Activated T-cell treated with anti-CD3 and anti-CD28 coated beads, Interleukin-2, amount 50 U/mL, for 72 hours (primary cell): ENCODE measurements at places on chromosomes 12 and 14. TPM values are rescaled to one million over a fixed set of nuclear protein-coding genes. Genes with fewer than 3 reads are reported as not detected.

The NRXN3 gene
- not detected for total RNA-seq

The PLEKHG7 gene
- not detected for total RNA-seq

DNA sequence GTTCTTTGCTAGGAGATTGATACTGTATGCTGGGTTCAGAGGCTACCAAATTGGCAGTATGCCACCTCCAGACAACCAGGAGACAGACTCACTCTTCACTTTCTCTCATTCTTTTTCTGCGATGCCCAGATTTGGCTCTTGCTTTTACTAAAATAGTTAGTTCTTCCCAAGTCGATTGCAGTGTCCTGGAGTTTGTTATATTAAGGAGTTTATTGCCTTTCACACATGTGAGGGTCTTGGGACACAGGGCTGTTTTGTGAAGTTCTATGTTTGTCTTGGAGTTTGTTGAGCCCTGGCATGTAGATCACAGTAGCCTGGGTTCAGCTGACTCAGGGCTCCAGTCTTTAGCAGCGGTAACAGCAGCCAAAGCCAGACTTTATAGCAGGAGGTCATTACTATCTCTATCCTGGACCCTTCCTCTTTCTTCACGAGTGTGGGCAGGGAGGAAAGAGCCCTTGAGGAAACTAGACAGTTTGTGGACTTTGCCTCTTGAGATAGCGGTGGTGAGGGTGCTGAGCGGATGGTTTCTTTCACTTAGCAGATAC is 1.6 kb downstream of the MLEC start:
- H3K27me3 ChIP-seq = no peaks in the 10 kb centered on the region
- peak overlapping the region; percentile 100 for H3K4me3 ChIP-seq
- H3K4me1 ChIP-seq = peaks cover 65% of the 10 kb centered on the region

The FZD10 gene
- total RNA-seq = not detected

GRCh38 chr14:23435543-23436326 is at the start of gene MYH7:
Gene MYH7, minus strand, starts transcription at chr14:23435660. Its CDS starts 1,928 bp downstream, at chr14:23433732.
- DNase-seq = no peak
- peaks cover 11% of the 10 kb centered on the region for H3K27me3 ChIP-seq
- H3K27ac ChIP-seq = no peak within 1 kb of the TSS
- no peak within 1 kb of the TSS for H3K4me3 ChIP-seq
- no peaks in the 10 kb centered on the region for H3K4me1 ChIP-seq

DNA sequence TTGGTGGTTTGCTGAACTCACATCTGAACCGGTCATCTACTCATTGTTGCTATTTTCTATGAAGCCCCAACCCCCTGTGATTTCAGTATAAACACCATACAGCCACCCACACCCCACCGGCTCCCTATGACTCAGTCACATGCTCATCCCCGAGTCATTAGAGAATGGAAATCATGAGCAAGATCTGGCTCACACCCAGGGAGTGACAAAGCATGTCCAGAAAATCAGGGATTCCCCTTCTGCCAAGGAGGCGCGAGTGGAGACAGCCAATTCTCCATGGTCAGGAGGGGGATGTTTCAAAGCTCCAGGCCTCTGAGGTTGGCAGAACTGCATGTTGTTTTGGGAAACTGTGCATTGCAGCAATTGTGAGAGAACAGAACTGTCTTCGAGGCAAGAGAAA is 657.5 kb upstream of the TBX3 start:
- peaks cover 3% of the 10 kb centered on the region for H3K36me3 ChIP-seq
- no peak overlapping the region for H3K27ac ChIP-seq
- no peak overlapping the region for H3K4me3 ChIP-seq
- no peaks in the 10 kb centered on the region for H3K4me1 ChIP-seq

DNA sequence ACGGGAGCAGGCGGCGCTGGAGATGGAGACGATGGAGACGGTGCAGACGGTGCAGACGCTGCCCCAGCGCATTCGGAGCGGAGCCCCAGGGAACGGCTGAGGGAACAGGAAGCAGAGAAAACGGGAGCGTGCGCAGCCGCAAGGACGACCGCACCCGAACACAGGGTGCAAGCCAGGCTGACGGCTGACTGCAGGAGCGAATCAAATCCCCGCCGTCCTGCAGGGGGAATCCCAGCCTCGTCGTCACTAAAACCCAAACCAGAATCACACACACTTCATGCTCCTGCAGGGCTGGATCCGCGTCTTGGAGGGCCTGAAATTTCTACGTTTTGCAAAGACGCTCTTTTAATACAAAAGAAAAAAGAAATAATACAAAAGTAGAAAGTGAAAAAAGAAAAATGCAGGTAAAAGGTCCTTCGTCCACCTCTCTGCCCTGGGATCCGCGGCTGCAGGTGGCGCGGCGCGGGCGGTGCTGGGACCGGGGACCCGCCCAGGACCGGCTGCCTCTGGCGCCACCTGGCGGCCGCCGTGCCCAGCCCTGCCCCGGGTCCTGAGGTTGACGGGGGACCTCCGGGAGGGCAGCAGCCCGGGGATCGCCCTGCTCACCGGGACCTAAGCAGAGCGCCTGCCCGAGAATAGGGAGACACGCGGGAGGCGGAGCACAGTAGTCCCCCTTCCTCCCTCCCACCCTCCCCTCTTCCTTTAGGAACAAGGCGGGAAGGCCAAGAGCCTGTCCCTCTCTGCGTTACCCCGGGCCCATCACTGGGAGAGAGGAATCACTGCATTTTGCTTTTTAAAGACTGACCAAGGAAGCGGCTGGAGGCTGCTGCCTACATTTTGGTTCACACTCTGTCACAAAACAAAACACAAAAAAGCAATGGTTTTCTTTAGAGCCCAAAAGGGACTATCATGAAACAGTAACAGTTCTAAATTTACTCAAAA is 20.1 kb downstream of the STX2 start:
- no peaks in the 10 kb centered on the region for H3K27me3 ChIP-seq
- H3K36me3 ChIP-seq = no peaks in the 10 kb centered on the region
- peak; percentile 91 for DNase-seq
- no peak overlapping the region for H3K27ac ChIP-seq
- H3K4me3 ChIP-seq = peak overlapping the region; percentile 84

- peak; percentile 90 for DNase-seq
- H3K27me3 ChIP-seq = no peaks in the 10 kb centered on the region
- H3K4me3 ChIP-seq = peak overlapping the region; percentile 65
- H3K27ac ChIP-seq = peak overlapping the region; percentile 67
- H3K4me1 ChIP-seq = peaks cover 94% of the 10 kb centered on the region
Observed at GRCh38 chr14:91315844-91316267, 71.4 kb upstream of the GPR68 start.

DNA sequence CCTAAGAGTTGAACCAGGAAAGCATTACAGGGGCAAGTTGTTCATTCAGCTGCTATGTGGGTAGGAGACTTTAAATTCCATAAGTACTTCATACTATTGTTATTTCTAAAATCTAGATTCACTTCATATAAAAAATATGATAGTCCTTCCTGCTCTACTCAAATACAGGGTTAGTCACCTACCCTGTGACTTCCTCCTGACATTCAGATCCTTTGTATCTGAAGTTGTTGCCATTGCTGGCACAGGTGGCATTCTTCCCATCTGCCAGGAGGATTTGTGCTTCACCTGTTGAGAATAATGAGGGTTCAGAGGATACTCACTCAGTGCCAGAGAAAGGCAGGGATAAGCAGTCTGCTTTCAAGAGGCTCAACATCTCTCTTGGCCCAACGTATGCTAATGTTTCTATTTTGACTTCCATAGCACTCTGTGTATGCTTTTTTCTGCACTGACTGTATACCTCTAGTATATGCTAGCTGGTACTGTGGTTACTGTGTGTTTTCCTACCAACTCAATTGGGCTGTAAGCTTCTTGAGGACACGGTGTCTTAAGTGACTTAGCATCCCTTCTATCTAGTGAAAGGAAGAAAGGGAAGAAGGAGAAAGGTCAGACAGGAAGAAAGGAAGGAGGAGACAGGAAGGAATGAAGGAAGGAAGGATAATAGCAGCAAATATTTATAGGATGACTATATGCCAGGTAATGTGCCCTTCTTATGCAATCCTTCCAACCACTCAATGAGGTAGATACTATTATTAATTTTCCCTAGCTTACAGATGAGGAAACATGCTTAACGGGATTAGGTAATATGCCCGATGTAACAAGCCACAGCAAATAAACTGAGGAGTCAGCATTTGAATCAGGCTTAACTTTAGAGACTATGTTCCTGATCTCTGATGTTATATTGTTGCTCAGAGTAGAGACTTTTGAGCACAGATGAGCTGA is 38.5 kb upstream of the FGF6 start:
- peaks cover 5% of the 10 kb centered on the region for H3K36me3 ChIP-seq
- no peaks in the 10 kb centered on the region for H3K27me3 ChIP-seq
- DNase-seq = no peak
- H3K27ac ChIP-seq = no peak overlapping the region
- H3K4me3 ChIP-seq = no peak overlapping the region

The EID3 gene
- 5.0 TPM for total RNA-seq

The RND1 gene
- 5.5 TPM for total RNA-seq

The SLC7A7 gene
- 1.5 TPM for total RNA-seq

GRCh38 chr12:32249777-32250176 is 143.1 kb downstream of the BICD1 start:
- H3K4me1 ChIP-seq = no peaks in the 10 kb centered on the region
- peaks cover 4% of the 10 kb centered on the region for H3K36me3 ChIP-seq
- no peaks in the 10 kb centered on the region for H3K27me3 ChIP-seq
- DNase-seq = no peak

The ALKBH2 gene
- 34.6 TPM for total RNA-seq

DNA sequence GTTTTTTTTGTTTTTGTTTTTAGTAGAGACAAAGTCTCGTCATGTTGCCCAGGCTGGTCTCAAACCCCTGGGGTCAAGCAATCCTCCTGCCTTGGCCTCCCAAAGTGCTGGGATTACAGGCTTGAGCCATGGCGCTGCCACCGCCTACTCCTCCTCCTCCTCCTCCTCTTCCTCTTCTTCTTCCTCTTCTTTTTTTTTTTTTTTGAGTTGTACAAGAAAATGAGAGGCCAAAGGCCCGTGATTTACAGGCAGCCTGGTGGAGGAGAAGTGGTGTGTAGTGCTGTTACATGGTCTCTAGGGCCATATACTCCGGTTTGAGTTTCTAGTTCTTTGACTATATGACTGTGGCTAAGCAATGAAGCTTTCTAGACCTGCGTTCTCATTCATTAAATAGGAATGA is 29.6 kb upstream of the SPPL3 start:
- H3K4me3 ChIP-seq = no peak overlapping the region
- no peak for DNase-seq
- peaks cover 16% of the 10 kb centered on the region for H3K27me3 ChIP-seq
- no peaks in the 10 kb centered on the region for H3K4me1 ChIP-seq
- no peaks in the 10 kb centered on the region for H3K36me3 ChIP-seq
- H3K27ac ChIP-seq = no peak overlapping the region

- no peaks in the 10 kb centered on the region for H3K27me3 ChIP-seq
- no peaks in the 10 kb centered on the region for H3K4me1 ChIP-seq
- no peak overlapping the region for H3K4me3 ChIP-seq
- peaks cover 3% of the 10 kb centered on the region for H3K36me3 ChIP-seq
- no peak overlapping the region for H3K27ac ChIP-seq
Observed at GRCh38 chr14:84492685-84493084, 1037.3 kb upstream of the FLRT2 start.

The DHRS4L2 gene
- 24.7 TPM for total RNA-seq

DNA sequence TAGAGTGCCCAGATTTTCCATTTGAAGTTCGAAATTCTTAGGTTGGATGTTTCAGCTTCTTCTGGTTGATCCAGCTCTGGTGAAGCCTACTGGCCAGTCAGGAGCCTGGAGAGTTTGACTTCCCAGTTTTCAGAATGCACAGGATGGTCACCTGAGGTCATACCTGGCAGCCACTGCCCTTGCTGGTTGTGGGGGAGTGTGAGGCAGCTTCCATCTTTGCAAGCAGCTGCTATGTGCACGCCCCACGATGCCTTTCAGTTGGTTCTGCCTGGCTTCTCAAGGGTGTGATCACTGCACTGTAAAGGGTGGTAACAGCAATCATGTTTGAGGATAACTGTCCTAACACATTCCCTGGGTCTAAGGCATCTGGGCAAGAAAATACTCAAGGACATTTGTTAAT is 15.4 kb downstream of the CCDC92 start:
- DNase-seq = no peak
- H3K4me1 ChIP-seq = no peaks in the 10 kb centered on the region
- no peak overlapping the region for H3K4me3 ChIP-seq
- no peaks in the 10 kb centered on the region for H3K27me3 ChIP-seq
- no peak overlapping the region for H3K27ac ChIP-seq

The SARNP gene
- 106 TPM for total RNA-seq

The SLC24A4 gene
- total RNA-seq = not detected

DNA sequence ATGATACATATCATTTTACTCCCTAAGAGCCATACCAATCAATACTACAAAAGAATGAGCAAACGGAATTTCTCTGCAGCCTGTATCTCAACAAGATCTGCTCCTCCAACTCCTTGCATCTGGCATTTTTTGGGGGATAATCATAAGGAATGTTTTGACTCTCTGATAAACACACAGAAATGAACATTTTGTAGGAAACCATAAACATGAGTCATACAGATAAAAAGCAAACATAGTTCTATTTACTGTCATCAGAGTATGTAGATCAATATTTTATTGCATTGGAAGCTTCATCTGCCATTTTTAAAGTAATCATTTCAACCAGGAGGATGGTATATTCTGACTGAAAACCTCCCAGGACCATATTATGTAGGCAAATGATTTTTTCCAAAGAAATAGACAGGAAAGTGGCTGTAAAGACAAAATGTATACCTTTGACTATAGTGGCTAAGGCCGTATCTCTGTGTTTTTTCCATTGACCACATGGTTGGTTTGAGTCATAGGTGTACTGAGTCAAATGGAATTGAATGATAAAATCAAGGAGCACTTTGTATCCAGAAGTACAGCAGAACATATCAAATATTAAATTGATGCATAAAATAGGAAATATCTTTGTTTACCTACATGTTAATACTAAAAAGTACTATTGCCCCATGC is 32.4 kb upstream of the CD69 start:
- peak overlapping the region; percentile 72 for H3K4me3 ChIP-seq
- peak; percentile 45 for DNase-seq
- peaks cover 77% of the 10 kb centered on the region for H3K4me1 ChIP-seq
- H3K27ac ChIP-seq = peak overlapping the region; percentile 99

GRCh38 chr12:122979908-122980182 is 636 bp upstream of the ARL6IP4 start:
- DNase-seq = no peak
- peak overlapping the region; percentile 86 for H3K27ac ChIP-seq
- H3K27me3 ChIP-seq = no peaks in the 10 kb centered on the region
- peaks cover 2% of the 10 kb centered on the region for H3K36me3 ChIP-seq

The P2RX2 gene
- not detected for total RNA-seq

The SLC8A3 gene
- total RNA-seq = 0.93 TPM
